ENCODE measurements at places on chromosomes 12 and 14.

GRCh38 chr14:79514700-79515099 is 696.6 kb downstream of the DIO2 start:
- no peaks in the 10 kb centered on the region for H3K36me3 ChIP-seq
- no peaks in the 10 kb centered on the region for H3K27me3 ChIP-seq
- no peak overlapping the region for H3K4me3 ChIP-seq
- no peak overlapping the region for H3K27ac ChIP-seq
- no peak for DNase-seq

DNA sequence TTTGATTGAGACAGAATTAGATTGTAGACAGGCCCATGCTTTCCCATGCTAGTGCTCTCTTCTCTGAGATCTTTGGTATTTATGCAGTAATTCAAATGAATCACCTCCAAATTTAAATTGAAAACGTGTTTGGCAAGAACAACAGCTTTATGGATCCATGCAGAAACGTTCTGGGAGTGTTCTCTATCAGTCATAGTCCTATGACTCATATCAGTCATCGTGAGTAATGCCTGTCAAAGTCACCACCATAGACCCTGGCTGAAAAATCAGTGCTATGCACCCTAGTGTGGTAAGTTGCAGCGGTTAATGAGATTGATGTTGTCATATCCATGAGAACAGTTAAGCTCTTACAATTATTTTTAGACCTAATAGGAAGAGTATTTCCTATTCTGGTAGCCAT is 90.1 kb upstream of the FOXG1 start:
- H3K27me3 ChIP-seq: no peaks in the 10 kb centered on the region
- H3K4me3 ChIP-seq: no peak overlapping the region
- H3K36me3 ChIP-seq: no peaks in the 10 kb centered on the region
- H3K27ac ChIP-seq: no peak overlapping the region
- DNase-seq: no peak

- no peak for DNase-seq
- no peaks in the 10 kb centered on the region for H3K27me3 ChIP-seq
- peak overlapping the region; percentile 80 for H3K27ac ChIP-seq
- peaks cover 22% of the 10 kb centered on the region for H3K4me1 ChIP-seq
Observed at GRCh38 chr12:50222275-50222783, 55.2 kb upstream of the CERS5 start.

DNA sequence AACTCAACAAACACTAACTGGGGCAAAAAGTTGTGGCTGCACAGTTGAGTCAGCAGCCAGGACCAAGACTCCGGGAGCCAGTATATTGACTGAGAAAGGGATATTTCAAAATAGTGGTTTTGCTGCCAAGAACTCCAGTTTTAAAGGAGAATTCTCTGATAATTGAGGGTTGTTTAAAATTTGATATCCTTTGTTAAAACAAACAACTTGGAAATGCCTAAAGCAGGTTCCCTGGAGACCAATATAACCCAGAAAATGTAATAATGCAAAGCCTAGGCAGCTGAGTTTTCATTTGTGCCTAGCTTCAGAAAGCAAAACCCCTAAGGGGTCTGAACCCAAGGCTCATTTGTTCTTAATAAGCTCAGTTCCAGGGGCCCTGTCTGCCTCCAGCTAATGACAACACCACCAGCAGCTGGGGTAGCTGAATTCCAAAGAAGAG is 311.7 kb upstream of the CCDC196 start:
- no peaks in the 10 kb centered on the region for H3K27me3 ChIP-seq
- no peaks in the 10 kb centered on the region for H3K4me1 ChIP-seq
- H3K4me3 ChIP-seq: no peak overlapping the region

DNA sequence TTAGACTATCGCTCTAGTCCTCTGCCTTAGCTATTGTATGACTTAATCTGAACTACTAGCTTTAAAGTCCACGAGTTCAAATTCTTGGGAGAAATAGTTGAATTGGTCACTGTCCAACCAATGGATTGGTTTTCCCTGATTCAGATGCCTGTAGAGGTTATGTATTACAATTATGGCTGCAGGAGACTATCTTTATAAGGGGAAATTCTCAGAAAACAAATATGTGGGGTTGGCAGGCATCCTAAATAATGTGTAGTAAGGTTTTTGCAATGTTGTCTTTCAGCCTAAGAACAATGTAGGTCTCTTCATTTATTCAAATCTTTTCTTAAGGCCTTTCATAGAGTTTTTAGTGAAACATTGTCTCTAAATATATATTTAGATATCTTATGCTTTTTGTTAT is 26.9 kb downstream of the MYRFL start:
- no peaks in the 10 kb centered on the region for H3K36me3 ChIP-seq
- no peak overlapping the region for H3K27ac ChIP-seq
- DNase-seq: no peak
- H3K27me3 ChIP-seq: no peaks in the 10 kb centered on the region
- H3K4me1 ChIP-seq: no peaks in the 10 kb centered on the region

- H3K36me3 ChIP-seq: peaks cover 3% of the 10 kb centered on the region
- no peaks in the 10 kb centered on the region for H3K4me1 ChIP-seq
Observed at GRCh38 chr12:10722905-10723746, at the start of gene YBX3. Gene YBX3, minus strand, starts transcription at chr12:10723323. Its CDS starts 212 bp downstream, at chr12:10723111.

- H3K36me3 ChIP-seq: no peaks in the 10 kb centered on the region
- DNase-seq: no peak
- no peaks in the 10 kb centered on the region for H3K27me3 ChIP-seq
- H3K4me3 ChIP-seq: no peak overlapping the region
- no peaks in the 10 kb centered on the region for H3K4me1 ChIP-seq
- H3K27ac ChIP-seq: no peak overlapping the region
Observed at GRCh38 chr14:60067882-60068281, 23.8 kb upstream of the PCNX4 start.

DNA sequence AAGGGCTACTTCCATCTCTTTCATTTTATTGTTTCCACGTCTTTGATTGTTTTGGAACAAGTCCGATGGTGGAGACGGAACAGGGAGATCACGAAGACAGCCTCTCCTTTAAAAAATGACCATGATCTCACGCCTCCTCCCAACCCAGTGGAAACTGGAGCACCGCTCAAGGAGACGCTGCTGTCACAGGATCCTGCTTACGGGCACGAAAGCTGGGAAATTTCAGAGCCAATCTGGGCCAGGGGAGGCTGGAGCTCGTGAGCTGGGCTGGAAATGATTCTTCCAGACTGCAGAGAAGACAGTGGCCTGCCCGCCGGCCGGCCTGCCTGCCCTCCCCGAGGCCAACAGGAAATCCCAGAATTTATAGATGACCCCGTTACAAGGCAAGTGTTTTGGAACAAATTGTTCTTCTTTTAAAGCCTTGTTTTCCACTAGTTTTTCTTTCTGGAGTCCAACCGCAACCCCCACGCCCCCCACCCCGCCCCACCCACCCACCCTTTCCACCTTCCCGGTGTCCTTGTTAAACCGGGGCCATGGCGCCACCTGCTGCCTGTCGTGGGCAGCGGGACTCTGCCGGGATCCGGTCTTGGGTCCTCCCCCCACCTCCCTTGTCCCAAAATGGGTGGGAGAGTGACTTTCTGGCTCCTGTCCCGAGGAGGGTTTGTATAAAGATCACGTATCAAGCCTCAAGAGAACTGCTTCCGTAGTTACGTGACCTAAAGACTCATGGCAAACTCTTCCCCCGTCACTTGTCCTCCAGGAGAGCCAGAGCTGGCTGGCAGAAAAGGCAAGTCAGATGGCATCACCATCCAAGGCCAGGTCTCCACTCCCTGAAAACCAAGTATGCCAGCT is 40.3 kb downstream of the MAP1LC3B2 start:
- H3K4me1 ChIP-seq: peaks cover 4% of the 10 kb centered on the region
- DNase-seq: peak; percentile 92
- H3K27me3 ChIP-seq: no peaks in the 10 kb centered on the region
- H3K4me3 ChIP-seq: peak overlapping the region; percentile 59

DNA sequence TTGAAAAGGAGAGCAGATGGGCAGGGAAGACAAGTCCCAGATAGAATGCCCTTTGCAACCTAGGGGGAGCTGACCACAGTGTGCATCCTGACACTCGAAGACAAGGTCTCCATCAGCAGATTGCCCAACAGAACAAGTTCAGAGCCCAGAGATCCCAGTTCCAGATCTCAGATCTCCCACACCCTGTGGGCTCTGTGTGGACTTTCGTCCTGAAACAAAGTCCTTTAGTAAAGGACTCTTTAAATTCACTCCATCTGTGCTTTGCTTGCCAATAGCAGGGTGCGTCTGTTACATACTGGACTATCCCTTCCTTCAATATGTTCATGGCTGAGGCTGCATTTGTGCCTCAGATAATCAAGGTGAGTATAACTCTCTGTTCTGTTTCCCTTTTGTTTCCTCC is 8.7 kb upstream of the C1RL start:
- DNase-seq: no peak
- H3K36me3 ChIP-seq: peaks cover 14% of the 10 kb centered on the region
- H3K4me1 ChIP-seq: no peaks in the 10 kb centered on the region

DNA sequence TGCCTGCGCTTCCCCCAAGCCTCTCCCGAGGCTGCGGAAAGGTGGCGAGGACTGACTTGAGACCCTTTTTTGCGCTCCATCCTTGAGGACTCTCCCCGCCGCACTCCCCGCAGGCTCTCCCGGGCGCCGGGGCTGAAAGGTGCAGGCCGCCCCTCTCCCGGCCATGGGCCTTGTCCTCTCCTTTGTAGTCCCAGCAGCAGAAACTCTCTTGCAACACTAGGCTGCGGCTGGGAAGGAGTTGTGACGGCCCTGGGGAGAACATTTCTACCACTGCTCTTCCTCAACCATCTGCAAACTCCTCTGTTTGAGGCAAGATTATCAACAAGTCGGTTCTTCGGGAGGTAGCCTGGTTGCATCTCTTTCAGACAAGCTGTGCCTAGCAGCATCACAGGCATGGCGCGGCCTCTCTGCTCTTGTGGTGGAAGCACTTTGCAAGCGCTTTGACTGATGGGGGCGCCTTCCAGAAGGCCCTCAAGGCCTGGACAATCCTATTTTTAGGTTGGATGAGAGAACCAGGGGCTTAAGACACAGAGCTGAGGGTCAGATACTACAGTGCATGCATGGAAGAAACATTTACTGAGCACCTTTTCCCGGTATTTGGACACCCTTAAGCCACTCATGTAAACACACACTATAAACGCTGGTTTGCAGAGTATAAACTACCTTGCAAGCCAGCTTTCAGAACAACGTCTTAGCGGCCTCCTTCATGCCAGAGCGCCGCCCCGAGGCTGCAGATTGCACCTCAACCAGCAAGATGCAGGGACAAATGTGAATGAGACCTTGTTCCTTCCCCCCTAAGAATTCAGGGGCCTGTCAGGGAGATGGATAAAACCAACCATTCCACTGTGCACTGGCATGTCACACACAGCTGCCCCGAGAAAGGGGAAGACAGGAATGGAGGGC is 1.2 kb upstream of the PRIMA1 start:
- no peak for DNase-seq
- H3K27me3 ChIP-seq: no peaks in the 10 kb centered on the region
- no peaks in the 10 kb centered on the region for H3K36me3 ChIP-seq
- H3K4me1 ChIP-seq: peaks cover 17% of the 10 kb centered on the region
- peak overlapping the region; percentile 80 for H3K27ac ChIP-seq
- peak overlapping the region; percentile 84 for H3K4me3 ChIP-seq

GRCh38 chr12:64532734-64533351 is 77.5 kb upstream of the RASSF3 start:
- H3K27me3 ChIP-seq: no peaks in the 10 kb centered on the region
- H3K4me1 ChIP-seq: no peaks in the 10 kb centered on the region
- no peak overlapping the region for H3K27ac ChIP-seq
- H3K4me3 ChIP-seq: no peak overlapping the region
- no peaks in the 10 kb centered on the region for H3K36me3 ChIP-seq

DNA sequence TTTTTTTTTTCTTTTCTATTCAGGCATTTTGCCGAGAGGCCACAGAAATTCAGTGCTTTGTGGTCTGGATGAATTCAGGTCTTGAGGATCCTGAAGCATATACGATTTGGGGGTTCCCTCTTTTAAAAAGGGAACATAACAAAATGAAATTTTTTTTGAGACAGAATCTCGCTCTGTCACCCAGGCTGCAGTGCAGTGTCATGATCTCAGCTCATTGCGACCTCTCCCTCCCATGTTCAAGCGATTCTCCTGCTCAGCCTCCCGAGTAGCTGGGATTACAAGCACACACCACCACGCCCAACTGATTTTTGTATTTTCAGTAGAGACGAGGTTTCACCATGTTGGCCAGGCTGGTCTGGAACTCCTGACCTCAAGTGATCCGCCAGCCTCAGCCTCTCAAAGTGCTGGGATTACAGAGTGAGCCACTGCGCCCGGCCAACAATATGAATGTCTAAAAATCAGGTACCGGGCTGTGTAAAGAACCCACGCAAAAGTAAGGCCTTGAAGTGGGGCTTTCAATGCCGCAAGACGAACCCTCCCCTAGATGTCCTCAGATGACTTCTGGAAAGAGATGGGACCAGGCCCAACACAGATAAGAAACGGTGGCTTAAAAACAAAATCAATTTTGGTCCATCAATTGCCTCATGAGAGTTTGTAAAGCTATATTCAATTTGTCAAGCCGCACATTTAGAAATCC is 30.0 kb downstream of the TESC start:
- no peaks in the 10 kb centered on the region for H3K4me1 ChIP-seq
- no peak overlapping the region for H3K4me3 ChIP-seq

DNA sequence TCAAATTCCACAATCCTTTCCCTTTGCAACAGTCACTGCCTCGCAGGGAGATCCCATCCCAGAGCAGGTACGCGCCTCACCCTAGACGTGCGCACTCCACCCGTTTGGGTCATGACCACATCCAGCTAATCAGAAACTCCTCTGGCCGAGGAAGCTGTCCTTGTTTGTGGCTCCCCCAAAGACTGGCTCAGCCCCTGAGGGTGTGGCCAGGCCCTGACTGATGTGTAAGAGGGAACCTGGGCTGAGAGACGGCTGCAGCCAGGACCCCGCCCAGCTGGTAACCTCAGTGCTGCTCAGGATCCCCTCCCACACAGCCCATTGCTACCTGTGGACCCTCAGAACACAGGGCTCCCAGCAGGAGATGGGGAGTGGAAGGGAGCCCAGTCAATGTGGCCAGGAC is 183.2 kb upstream of the SFSWAP start:
- H3K4me1 ChIP-seq: no peaks in the 10 kb centered on the region
- no peak for DNase-seq
- H3K27me3 ChIP-seq: no peaks in the 10 kb centered on the region
- H3K4me3 ChIP-seq: no peak overlapping the region
- no peak overlapping the region for H3K27ac ChIP-seq

- H3K27ac ChIP-seq: no peak overlapping the region
- no peaks in the 10 kb centered on the region for H3K27me3 ChIP-seq
- H3K36me3 ChIP-seq: peaks cover 72% of the 10 kb centered on the region
Observed at GRCh38 chr12:93484315-93484981, 17.1 kb downstream of the MRPL42 start.

GRCh38 chr14:23539248-23540140 is 12.1 kb downstream of the ZFHX2 start:
- DNase-seq: no peak
- no peak overlapping the region for H3K4me3 ChIP-seq
- H3K27ac ChIP-seq: no peak overlapping the region
- no peaks in the 10 kb centered on the region for H3K27me3 ChIP-seq

All from ascending aorta (tissue), 2 donors.